Prostate gland (tissue), 2 donors: ENCODE measurements at places on chromosomes 16 and 17.

DNA sequence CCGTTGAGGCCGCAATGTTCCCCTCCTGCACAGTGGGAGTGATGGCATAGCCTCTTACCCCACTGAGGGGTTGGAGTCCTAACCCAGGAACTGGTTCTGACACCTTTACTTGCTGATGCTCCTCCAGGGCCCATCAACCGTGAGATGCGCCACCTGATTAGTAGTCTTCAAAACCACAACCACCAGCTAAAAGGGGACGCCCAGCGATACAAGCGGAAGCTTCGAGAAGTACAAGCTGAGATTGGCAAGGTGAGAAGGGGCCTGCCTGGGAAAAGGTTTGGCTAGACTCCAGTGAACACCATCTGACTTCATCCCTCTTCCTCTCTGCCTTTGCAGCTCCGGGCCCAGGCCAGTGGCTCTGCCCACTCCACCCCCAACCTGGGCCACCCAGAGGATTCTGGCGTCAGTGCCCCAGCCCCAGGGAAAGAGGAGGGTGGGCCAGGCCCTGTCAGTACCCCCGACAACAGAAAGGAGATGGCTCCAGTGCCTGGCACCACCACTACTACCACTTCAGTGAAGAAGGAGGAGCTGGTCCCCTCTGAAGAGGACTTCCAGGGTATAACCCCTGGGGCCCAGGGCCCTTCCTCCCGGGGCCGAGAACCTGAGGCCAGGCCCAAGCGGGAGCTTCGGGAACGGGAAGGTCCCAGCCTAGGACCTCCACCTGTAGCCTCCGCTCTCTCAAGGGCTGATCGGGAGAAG lies 5.8 kb downstream of the RNF40 start:
- no peak for DNase-seq

GRCh38 chr16:87098976-87099720 lies 218.0 kb downstream of the C16orf95 start:
- no peak for DNase-seq

GRCh38 chr17:65155622-65156021 lies 18.5 kb downstream of the RGS9 start:
- DNase-seq: no peak

DNA sequence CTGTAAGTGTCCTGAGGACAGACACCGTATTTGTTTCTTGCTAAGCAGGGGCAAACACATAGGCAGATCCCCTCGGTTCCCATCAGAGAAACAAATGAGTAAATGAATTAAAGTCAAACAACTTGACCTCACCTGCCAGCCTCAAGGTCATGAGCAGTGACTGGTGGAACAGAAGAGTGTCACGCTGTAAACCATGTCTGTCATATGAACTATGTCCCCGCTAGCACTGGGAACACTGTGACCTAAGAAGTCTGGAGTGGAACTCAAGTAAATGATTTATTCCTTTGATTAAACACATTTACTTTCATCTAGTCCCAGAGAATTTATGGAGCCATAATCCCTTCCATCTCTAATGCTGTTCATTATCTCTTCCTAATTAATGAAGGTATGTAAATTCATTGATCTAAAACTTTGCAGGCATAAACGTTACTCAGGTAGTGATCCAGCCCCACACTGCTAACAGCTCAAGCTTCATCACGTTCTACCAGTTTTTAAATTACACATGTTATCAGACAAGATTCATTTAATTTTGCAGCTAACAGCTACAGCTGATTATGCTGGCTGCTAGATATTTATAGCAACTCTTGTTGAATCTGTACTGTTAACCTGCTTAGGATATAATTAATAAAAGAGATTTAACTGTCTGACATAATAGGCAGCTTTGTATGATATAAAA lies 38.7 kb downstream of the CPPED1 start:
- no peak for DNase-seq

DNA sequence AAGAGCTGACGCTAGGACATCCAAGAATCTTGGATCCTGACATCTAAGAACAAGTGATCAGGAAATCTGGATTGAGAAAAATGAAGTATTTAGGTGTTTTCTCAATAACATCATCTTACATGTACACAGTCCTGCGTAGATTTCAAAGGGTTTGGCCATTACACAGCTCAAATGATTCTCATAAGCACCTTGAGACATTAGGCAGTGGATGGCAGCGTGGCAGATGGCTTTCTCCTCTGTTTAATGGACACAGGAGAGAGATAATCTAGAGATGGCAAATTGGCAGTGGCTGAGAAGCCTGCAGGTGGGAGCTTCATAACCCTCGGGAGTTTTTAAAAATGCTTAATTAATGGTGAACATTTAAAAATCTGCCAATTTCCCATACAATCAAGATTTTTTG lies 137.5 kb downstream of the ZFHX3 start:
- no peak for DNase-seq

GRCh38 chr17:74303305-74303704 lies 22.7 kb upstream of the KIF19 start:
- no peak for DNase-seq

GRCh38 chr17:9918804-9919352 lies 13.8 kb upstream of the RCVRN start:
- no peak for DNase-seq

DNA sequence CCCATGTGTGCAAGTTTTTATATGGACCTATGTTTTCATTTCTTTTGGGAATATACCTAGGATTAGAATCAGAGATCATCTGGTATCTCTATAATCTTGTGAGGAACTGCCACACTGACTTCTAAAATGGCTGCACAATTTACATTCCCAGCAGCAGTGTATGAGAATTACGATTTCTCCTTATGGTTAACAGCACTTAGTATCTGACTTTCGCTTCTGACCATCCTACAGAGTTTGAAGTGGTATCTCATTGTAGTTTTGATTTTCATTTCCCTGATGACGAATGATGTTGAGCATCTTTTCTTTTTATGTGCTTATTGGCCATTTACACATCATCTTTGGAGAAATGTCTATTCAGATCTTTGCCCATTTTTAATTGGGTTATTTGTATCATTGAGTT lies 10.0 kb downstream of the C16orf96 start:
- no peak for DNase-seq

- DNase-seq: no peak
Measured at GRCh38 chr17:64920419-64921172, 1.3 kb upstream of the LRRC37A3 start.

- peak; percentile 80 for DNase-seq
Measured at GRCh38 chr17:78383725-78384471, 5.4 kb downstream of the PGS1 start.

GRCh38 chr17:62800585-62800984 lies 7.5 kb downstream of the MARCHF10 start:
- peak; percentile 33 for DNase-seq

DNA sequence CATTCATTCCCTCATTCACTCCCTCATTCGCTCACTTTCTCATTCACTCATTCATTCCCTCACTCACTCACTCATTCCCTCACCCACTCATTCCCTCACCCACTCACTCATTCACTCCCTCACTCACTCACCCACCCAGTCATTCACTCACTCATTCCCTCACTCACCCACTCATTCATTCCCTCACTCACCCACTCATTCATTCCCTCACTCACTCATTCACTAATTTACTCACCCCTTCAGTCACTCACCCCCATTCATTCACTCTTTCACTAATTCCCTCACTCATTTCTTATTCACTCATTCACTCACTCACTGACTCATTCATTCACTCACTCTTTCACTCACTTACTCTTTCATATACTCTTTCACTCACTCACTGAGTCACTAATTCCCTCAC lies 303.1 kb downstream of the C16orf95 start:
- DNase-seq: no peak

DNA sequence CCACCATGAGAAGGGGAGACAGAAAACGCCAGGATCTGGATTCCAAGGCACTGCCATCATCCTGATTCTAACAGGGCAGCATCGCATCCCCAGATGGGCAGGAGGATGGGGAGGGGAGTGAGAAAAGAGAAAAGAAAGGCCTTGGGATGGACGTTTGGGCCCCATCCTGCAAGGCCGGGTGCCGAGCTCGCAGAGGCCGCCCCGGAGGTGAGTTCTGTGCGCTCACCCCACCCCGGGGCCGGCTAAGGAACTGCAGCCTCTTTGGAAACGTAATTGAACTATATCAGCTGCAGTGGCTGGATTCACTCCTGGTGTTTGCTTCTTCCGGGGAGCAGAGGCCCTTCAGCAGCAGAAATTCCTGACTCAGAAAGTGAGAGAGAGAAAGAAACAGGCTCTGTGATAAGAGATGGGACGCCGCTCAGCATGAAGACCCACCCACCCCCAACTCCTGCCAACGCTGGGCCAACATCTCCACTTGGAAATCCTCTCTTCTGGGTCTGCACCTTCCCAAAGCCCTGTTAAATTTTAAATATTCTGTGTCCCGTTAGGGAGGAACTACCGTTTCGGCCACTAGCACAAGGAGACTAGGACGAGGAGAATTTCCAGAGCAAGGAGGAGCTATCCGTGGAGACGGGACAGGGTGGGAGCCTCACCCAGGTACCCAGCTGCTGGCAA lies 8.5 kb upstream of the SSTR2 start:
- DNase-seq: peak; percentile 33

GRCh38 chr16:85577899-85578598 lies 35.1 kb upstream of the GSE1 start:
- no peak for DNase-seq

GRCh38 chr17:67111327-67111726 lies 67.0 kb downstream of the CACNG1 start:
- DNase-seq: no peak

- no peak for DNase-seq
Measured at GRCh38 chr17:29021226-29021625, 15.4 kb upstream of the SEZ6 start.

GRCh38 chr17:42409523-42410318 lies 13.3 kb downstream of the CAVIN1 start:
- DNase-seq: peak; percentile 79

GRCh38 chr17:46154151-46154816 lies 38.9 kb downstream of the KANSL1 start:
- DNase-seq: no peak

- DNase-seq: no peak
Measured at GRCh38 chr17:79137789-79138165, 63.2 kb downstream of the ENGASE start.

DNA sequence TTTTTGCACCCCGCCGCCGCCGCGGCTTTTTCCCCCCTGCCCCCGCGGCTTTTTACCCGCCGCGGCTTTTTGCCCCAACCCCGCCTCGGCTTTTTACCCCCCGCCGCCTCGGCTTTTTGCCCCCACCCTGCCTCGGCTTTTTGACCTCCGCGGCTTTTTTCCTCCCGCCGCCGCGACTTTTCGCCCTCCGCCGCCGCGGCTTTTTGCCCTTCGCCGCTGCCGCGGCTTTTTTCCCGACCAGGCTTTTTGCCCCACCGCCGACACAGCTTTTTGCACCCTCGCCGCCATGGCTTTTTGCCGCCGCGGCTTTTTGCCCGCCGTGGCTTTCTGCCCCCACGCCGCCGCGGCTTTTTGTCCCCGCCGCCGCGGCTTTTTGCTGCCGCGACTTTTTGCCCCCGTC lies 137.0 kb upstream of the TP53TG3D start:
- DNase-seq: no peak

GRCh38 chr16:68575082-68575481 lies 36.0 kb downstream of the ZFP90 start:
- DNase-seq: no peak

- DNase-seq: no peak
Measured at GRCh38 chr17:1697681-1698080, 12.5 kb downstream of the TLCD2 start.

DNA sequence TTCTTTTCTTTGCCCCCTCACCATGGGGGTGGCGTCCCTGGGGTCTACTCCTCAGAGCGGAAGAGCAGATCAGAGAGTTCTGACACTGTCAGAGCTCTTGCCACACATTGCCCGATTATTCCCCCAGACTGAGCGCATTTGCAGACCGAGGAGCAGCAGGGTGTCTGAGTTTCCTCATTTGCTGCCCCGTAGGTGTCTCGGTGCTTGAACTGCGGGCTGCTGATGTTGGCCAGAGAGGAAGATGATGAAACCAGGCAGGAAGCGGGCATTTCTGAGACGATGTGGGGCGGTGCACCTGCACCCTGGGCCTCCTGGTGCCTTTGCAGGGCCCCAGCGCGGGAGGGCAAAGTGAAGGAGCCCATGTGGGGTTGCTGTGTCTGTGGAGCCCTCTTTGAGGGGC lies 55.2 kb downstream of the ARSG start:
- no peak for DNase-seq
